ENCODE measurements at places on chromosomes 3 and 15.

DNA sequence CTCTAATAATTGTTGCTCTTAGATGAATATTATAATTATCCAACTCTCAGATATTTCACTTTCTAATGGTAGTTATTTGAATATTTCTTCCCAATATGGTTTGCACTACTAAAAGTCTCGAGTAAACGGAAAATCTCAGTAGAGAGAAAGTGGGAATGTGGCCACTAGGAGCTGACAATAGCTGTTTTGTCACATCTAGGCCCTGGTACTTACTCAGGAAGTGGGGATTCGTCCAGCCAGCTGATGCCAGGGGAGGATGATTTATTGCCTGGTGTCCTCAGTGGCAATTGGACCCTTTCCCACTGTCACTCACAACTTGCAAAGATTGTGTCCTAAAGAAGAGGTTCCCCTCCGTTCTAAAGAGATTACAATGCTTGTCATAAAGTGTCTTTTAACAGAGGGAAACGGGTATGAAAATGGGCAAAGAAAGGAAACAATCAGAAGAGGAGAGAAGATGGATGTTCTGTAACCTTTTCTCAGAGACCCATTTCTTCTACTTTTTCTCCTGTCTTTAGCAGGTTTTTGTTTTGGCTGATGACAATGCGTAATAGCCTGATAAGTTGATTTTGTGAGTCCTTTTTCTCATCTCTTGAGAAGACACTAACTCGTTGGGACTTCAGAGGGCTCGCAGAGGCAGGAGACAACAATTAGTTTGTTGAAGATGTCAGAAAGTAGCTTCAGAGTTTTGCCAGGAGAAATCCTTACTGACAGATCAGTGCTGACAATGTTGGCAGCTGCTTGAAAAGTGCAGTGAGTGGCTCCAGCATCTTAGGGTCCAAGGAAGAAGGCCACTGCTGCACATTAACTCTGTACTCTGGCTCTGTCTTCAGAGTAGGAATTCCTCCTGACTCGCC lies 320.6 kb downstream of the MECOM start:
- no peak for DNase-seq

- DNase-seq = peak; percentile 24
These were observed 319 bp downstream of the LNP1 start for GRCh38 chr3:100401674-100402041.

DNA sequence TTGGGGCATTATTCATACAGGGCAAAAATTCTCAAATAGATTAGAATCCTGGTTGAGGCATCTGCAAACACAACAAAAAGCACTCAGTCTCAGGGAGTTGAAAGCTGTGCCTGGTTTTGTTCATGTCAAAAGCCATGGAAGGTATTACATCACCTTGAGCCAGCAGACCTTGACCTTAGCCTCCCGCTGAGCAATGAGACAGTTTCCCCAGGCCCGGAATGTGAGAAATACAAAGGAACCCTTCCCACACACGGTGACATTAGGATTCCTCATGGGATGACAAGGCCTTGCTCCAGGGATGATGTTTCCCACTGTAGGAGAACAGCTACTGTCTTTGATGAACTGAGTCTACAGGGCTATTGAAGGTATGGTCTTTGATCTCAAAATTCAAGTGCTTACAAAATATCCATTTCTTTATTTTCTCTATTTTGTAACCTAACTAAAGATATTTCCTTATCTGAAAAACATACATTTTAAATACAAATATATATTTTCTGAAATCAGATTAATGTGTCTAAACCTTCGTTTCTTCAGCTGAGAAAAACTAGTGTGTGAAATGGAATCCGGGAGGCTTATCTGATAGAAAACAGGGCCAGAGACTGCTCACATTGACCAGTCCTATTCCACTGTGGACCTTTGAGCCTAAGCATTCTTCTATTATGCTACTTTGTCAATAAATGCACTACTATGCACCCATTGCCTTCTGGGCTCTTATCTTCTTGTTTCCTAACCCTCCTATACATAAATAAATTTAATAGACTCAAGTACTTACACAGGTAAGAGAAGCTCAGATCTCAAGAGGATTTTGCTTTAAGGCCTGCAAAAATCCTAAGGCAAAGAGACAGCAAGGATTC lies 298.2 kb downstream of the KBTBD8 start:
- no peak for DNase-seq

DNA sequence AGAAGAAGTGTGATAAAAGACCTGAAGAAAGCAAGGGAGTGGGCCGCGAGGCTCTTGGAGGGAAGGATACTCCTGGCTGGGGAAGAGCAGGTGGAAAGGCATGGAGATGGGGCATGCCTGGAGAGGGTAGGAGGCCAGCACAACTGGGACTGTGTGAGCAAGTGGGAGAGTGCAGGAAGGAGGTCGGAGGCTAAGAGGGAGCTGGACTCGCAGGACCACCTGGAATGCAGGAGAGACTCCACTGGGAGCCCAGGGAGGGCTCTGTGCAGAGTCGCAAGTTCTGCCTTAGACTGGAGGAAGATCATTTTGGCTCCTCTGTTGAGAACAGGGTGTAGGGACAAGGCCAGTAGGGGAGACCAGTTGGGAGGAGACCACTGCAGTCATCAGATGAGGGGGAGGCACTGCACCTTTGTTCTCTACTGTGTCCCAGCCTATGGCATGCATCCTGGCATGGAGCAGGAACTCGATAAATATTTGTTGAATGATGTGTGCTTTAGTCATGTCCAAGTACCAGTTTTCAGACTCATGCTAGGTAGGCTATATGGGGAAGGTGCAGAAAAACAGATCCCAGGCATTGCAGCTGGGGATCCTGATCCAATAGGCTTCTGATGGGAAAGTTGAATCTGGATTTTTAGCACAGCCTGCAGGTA lies 13.7 kb downstream of the FAM107A start:
- DNase-seq = peak; percentile 13

- peak; percentile 36 for DNase-seq
These were observed 490.2 kb downstream of the IGSF11 start for GRCh38 chr3:118544458-118544857.

DNA sequence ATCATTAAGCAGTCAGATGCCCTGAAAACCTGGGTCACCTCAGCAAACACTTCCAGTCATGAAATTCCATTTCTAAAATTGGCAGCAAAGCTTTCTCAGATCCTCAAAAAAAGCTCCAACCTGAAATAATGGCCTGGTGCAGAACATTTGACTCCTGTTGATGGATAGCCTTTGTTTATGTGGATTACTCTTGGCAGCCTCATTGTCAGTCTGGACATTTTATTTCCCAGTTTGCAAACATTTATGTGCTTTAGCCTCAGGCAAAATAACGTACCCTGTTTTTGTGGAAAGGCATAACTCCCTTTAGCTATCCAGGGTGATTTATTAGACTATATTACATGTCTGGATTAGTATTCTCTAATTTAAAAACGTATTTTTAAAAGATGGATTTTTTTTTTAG lies 53.9 kb downstream of the PXYLP1 start:
- no peak for DNase-seq

DNA sequence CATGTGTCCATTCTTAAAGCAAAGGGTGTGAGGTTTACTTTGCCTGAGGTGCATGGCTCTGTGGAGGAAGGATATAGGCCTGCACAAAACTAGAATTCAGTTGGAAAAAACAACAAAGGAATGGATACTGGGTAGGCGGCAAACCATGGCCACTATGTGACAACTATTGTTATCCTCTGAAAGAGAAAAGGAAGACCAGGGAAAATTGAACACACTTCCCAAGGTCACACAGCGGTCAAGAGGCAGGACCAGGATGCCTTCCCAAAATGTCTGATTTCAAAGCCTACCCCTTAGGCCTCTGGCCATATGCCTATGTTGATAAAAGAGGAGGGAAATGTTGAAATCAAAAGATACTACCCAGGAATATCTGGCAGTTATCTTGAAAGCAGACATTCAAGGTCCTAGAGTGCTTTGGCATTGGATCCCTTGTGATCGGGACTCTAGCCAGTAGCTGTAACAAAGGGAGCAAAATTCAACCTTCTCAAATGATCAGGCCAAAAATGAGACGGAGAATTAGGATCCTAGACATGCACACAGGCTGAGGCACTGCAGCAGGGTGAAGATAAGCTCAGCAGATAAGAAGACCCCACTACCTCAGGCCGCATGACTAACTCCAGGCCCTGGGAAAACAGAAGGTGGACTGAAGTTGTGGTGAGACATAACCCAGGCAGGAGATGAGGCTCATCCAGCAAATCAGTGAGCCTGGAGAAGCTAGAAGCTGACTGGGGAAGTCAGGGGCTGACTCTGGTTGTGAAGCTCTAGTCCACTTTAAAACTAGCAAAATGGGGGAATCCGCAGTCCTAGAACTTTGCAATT lies 292.2 kb downstream of the NEK10 start:
- DNase-seq = no peak

GRCh38 chr15:101105059-101105891 lies 146.6 kb downstream of the CHSY1 start:
- DNase-seq = no peak

DNA sequence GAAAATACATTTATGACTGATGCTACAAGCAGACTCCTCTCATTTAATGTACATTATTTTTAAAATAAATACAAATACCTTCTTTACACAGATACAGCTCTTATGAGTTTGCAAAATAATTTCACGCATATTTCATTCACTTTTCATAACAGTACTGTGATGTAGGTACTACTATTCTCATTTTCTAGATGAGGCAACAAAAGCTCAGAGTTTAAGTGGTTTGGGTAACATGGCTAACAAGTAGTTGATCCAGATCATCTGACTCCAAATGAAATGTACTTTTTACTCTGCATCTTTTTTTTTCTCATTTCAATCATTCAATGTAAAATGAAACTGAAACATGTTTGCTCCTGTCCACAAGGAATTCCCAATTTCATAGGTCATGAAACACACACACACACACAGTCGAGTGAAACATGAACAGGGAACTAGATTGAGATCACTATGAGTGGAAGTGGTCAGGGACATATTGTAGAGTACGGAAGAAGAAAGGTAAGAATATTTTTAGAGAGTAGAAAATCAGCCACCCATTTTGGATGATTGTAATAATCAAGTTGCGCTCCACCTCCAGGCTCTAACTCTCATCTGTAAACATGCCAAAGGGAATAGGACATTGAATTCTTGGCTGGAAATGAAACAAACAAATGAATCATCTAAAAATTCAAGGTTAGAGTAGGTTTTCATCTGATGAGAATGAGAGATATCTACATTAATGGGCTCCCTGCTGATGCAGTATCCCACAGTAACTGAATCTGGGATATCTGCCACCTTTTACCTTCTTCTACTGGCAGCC lies 92.4 kb downstream of the CLDN1 start:
- no peak for DNase-seq

GRCh38 chr3:181860235-181860634 lies 148.5 kb downstream of the SOX2 start:
- no peak for DNase-seq

DNA sequence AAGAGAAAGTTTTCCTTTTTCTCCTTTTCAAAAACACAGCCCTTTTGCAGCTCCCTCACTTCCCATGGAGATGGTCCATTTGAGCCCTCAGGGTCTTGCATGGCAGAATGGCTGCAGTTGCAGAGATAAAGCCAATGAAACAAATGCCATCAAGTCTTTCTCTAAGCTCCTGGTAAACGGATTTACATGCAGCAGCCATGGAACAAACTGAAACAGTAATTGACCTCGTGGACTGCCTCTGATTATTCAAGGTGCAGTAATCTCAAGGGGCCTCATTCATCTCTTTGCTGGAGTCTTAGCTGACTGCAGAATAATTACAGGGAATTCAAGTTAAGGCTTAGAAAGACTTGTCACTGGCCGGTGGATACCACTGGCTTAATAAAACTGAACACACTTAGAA lies 125.1 kb downstream of the SQOR start:
- DNase-seq = no peak

GRCh38 chr3:161369531-161369930 lies 1.8 kb downstream of the SPTSSB start:
- no peak for DNase-seq

- DNase-seq = no peak
These were observed 14.9 kb upstream of the ZXDC start for GRCh38 chr3:126490619-126491018.

GRCh38 chr3:138942271-138942670 lies 4.7 kb downstream of the FOXL2 start:
- DNase-seq = no peak

GRCh38 chr3:141411251-141411771 lies 43.0 kb downstream of the ZBTB38 start:
- DNase-seq = no peak

GRCh38 chr3:160291290-160291908 lies 66.2 kb downstream of the C3orf80 start:
- DNase-seq = peak; percentile 35

DNA sequence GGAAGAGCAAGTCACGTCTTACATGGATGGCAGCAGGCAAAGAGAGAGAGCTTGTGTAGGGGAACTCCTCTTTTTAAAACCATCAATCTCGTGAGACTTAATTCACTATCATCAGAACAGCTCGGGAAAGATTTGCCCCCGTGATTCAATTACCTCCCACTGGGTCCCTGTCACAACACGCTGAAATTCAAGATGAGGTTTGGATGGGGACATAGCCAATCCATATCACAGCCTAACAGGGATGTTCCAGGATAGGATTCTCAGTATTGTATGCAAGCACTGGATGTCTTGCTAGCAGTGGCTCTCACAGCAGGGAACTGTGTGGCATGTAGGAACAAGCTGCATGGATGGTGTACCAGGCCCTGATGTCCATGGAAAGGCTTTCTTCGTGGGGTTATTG lies 47.8 kb upstream of the SLC24A5 start:
- no peak for DNase-seq

DNA sequence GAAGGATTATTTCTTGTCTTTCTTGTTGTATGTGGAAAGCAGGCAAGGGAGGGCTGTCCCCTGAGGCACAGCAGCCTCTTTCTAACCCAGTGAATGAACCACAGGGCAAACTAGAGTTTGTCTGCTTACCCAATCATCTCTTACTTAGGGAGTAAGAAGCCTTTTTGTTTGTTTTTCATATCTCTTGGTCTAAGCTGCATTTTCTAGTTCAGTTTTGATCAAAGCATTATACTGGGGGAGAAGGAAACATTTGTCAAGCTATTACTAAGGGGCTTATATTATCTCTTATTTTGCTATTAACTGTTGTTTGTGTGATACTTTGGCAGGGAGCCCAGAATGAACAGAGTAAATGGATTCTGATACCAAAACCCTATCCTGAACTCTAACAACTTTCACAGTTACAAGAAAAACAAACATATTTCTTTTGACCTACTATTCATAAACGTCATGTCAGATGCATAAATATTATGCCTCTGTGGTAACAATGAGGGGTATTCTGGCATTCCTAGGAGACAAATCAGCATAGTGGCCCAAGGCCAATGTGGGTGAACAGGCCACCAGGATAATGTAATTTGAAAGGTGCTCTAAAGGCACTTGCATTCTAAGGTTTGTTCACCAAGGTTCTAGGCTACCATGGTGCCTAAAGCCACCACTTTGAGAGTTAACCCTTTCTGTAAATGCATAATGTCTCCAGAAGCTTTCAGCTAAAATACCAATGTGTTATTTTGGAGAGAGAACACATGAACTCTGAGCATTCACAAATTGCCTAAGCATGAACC lies 271.6 kb upstream of the ZPLD1 start:
- DNase-seq = peak; percentile 65

Data from Calu3 (cell line).